ENCODE measurements at places on chromosomes 7 and 10. TPM values are rescaled to one million over a fixed set of nuclear protein-coding genes. Genes with fewer than 3 reads are reported as not detected.
A peak's percentile ranks its signal among the peaks of the same experiment; 100 is the strongest.

ITGB8 gene
- 4.6 TPM for total RNA-seq

DNA sequence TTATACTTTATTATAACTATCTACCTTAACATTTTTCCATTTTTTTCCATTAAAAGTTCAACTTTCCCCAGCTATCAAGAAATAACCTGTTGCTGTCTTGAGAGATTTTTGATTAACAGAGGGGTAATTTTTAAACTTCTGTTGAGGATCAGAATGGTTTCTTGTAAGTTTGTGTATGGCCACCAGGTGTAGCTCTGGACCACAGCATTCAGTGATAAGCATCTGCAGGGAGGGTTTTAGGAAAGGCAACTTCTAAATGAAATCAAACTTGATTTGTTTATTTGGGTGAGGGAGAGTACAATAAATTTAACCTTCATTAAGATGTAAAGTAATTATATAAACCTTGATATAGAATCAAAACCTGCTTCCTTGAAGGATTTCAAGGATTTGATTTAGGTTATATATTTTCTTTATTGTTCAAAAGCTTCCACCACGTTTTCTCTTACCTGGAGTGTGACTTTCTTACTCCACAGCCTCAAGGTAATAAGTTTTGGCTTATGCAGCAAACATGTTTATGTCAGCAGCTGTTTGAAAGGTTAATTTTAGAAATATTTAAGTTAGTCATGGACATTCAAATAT, 153.3 kb downstream of the STK31 start:
- DNase-seq: peak; percentile 44

- no peak for DNase-seq
Measured at GRCh38 chr7:92849322-92849721, 12.9 kb upstream of the CDK6 start.

GRCh38 chr7:139696552-139696951, 81.2 kb downstream of the HIPK2 start:
- no peak for DNase-seq

- DNase-seq: no peak
Measured at GRCh38 chr10:125011171-125011925, 69.4 kb downstream of the ZRANB1 start.

FAM241B gene
- 24.9 TPM for total RNA-seq

All from Caco-2 (cell line).